ENCODE measurements at places on chromosomes 3 and 15.

DNA sequence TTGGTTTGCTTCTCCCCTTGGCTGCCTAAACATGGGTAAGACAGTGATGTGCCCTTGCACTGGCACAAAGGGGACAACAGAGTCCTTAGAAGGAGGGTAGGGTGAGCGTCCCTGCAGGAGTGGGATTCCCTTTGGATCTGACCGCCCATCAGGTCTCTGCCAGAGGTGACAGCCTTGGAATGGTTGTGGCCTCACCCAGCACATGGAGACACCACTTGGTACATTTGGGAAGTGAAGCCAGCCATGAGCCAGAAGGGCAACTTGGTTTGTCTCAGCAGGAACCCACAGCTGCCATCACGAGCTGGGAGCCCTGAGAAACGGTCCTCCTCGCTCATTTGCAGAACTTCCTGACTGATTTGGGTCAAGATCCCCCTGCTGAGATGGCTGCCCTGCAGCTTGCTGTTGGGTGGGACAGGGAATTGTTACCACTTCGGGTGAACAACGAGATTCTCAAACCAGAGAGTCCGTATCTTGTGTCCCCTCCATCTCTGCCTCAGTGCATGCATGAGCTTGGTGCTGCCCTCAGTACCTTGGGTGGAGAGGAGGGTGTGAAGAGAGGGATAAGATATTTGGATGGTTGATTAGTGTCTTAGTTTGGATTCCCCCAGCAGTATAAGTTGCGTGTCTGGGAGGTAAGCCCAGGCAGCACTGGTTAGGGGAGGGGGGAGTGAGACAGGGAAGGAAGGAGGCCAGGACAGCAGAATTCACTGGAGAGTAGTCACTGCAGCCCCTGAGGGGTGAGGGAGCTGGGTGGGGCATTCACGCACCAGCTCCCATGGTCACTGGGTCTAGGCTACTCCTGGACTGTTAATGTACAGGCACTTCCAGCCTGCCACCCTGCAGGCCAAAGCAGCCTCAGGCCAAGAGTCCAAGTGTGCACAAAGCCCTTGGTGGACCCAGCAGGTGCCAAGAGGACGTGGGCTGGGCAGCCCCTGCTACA is 168.8 kb upstream of the TOPAZ1 start:
- DNase-seq, result no peak

DNA sequence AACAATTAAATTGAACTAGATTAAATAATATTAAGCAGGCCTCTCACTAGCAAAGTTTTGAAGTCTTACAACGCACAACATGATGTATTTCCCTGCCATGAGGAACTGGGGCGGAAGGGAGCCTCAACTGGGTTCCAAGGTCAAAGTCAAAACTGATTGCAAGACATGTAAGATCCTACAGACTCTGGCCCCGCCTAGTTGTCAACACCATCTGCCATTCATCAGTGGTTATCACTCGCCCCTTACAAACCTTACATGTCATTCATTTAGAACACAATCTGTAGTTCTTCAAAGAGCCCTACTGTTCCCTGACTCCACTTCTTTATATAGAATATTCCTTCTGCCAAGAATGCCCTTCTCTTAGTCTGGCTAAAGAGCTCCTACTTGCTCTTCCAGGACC is 10.0 kb downstream of the ATP13A3 start:
- no peak for DNase-seq

GRCh38 chr3:157515398-157515797 is 12.2 kb upstream of the VEPH1 start:
- no peak for DNase-seq

DNA sequence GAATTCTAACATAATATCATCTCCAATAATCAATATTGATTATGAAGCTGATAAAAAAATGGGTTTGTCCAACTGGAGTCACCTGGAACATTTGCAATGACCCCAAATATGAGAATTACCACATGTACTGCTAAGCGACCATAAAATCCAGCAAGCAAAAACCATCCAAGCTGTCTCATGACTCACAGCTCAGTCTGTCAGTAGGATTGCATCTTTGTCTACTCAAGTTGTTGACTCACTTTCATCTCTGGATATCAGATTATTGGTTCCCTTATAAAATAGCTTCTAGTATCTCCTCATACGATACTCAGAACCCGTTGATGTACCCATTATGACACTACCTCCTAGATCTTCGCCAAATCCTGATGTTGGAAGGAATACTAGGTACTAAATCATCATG is 209.8 kb upstream of the ATP11B start:
- DNase-seq, result peak; percentile 53

- no peak for DNase-seq
These were observed 24.2 kb downstream of the PPM1L start for GRCh38 chr3:160780245-160780644.

DNA sequence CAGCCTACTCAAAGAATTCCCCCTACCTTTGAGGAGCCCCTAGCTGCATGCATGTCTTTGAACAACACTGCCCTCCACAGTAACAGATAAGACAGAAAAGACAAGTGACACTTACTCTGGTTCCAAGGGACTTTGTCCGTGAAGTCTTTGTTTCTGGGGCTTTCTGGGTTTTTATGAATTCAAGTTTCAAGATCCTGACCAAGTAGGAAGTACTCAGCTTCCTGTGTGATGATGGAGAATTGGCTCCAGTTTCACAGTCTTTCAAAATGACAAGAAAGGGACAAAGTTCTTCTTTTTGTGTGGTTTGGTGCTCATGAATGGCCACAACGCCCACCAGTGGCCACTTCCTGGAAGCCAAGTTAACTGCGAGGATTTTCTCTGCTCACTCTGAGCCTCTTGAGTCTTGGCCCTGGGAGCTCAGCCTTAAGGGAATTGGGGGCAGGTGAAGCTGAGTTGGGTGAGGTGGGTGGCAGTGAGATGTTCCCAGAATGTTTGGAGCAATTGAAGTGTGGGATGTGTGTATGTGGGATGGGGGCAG is at the start of gene CCR1:
Gene CCR1, minus strand, starts transcription at position 147 of the 538 bp plus-strand sequence. CDS start 4,000 bp downstream, outside the sequence.
- DNase-seq, result peak; percentile 25

GRCh38 chr3:191301017-191301416 is 28.2 kb upstream of the CCDC50 start:
- no peak for DNase-seq

DNA sequence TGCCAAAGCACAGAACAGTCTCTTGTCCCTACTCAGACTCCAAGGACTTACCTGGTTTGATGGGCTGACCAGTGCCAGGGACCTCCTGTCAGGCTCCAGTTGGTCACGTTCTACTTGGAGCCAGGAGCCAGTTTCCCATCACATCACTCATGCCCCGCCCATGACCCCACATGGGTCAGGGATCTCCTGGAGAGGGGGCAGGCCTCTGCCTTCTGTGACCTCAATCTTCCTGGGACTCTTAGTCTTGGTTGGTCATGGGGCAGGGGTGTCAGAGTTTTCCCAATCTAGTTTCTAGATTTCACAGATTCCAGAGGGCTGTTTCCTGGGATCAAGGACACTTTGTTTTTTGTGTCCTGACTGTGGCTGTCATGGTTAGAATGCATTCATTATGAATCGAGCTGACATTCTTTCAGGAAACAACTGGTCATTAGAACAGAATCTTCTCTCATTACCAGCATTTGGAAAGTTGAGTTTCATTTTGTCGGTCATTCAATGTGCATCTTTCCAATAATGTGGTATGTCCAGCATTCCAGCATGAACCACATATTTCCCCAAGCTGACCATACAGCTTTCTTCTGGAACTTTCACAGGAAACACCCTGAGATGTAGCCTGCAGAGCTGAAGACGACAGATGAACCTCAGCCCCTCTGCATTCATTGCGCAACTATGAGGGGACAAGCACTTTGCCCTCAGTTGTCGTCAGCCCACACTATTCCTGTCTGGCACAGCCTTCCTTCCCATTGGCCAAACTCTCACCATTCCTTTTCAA is 19.8 kb downstream of the CYP19A1 start:
- DNase-seq, result no peak

- no peak for DNase-seq
These were observed 12.2 kb downstream of the RNF123 start for GRCh38 chr3:49701388-49702077.

Measured in bronchial epithelial cell (primary cell).